ENCODE measurements at places on chromosomes 16 and 17.

DNA sequence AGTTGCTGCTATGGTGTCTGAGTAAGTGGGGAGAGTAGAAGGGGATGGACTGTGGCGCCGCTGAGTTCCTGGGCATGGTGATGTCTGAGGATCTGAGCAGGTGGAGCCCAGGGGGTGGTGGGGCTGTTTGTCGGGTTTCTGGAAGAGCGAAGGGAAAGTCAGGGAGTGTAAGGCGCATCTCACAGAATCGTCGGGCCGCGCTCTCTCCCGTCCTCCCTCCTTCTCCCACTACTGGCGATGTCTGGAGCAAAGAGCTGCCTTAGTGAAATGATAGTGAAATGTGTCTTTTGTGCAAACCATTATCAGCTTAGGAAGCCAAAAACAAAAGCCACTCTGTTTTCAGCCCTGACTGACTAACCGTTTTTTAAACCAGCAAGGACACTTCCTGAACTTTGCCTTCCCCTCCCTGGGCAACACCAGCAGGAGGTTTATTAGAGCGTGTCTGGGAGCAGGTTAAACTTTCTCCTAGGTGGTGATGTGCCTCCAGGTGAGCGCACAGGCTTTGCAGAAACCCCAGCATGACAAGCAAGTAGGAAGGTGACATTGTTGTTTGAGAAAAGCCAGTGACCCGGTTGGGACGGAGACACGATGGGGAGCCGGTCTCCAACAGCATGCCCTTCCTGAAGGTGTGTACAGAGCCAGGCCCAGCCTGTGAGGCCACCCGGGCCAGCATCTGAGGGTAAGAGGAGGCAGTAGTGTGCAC lies 49.1 kb downstream of the RAB11FIP3 start:
- DNase-seq: no peak

DNA sequence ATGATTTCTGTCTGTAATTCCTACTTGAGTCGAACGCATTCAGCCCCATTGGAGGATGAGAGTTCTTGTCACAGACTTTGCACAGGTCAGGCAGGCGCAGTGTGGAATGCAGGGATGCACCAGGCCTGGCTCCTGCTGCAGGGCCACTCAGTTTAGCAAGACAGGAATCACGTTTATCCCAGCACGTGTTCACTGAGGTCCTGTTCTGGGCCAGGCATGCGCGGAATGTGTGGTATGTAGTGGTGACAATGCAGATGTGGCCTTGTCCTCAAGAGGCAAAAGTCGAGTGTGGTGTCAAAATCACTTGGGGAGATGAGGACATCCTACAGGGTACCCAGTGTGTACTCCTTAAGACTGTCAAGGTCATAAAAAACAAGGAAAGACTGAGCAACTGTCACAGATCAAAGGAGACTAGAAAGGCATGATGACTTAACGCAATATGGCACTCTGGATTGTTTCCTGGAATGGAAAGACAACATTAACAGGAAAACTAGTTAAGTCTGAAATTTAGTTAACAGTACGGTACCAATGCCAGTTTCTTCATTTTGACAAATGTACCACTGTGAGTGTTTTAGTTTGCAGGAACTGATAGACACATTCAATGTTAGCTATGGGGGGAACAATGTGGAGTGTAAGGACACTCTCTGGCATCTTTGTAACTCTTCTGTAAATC lies 121.5 kb upstream of the ADAMTS18 start:
- no peak for DNase-seq

DNA sequence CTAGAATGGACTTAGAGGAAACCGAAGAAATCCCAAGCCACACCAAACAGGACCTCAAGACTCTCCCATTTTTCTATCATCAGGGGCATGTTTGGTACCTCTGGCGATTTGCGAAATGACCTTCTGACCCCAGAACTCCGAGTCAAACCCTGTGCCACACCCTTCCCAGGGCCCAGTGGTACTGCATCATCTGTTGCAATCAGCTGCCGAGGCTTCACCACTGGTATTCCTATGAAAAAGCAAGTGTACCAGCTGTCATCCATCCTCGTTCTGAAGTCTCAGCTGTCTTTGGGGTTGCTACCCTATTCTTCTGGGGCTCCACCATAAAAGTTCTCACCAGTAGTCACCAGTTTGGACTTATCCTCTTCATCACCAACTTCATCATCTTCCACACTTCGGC lies 2.3 kb upstream of the RSKR start:
- no peak for DNase-seq

DNA sequence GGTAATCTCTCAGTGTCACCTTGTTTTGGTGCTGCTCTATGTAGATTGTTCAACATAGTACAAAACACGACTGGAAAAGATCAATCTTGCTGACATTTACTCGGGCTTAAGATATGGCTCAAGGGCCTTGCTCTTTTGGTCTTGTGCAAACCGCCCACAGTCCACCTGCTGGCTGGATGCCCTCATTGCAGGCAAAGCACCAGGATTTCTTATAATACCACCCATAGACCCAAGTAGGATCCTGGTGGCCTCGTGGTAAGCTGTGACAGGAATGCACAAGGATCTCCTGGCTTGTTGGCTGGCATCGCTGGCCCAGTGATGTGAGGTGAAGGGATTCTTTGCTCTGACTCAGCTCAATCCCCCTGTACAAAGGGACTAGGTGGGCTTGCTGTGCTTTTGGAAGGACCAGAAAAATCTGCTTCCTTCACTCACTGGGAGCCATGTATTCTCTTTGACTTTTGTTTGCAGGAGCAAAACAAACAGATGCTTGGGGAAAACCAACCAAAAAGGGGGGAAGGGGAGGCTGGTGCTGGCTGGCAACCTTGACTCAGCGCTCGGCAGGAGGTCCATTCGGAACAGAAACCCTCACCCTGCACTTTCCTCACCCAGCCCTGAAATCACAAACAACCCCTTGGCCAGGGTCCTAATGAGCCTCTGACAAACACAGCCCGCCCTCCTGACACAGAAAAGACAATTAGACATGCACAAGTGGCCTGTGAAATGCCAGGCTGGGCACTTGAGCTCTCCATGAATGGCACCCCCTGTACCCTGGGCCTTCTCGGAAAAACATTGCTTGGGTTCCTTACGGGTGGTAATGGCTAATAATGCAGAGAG lies 36.6 kb upstream of the MED9 start:
- peak; percentile 83 for DNase-seq

DNA sequence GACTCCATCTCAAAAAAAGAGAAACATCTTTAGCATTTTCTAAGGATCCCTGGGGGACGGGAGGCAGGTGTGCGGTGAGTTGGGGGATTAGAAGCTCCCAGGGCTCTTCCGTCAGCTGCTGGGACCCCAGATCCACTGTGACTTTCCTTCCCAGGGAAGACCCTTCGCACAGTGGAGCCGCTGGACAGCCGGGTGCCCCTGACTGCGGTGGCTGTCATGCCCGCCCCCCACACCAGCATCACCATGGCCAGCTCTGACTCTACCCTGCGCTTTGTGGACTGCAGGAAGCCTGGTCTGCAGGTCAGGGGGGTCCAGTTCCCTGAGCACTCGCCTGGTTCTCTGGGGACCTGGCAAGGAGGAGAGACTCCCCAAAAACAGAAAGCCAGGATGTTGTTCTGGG lies 7.3 kb upstream of the SERPINF2 start:
- DNase-seq: no peak

DNA sequence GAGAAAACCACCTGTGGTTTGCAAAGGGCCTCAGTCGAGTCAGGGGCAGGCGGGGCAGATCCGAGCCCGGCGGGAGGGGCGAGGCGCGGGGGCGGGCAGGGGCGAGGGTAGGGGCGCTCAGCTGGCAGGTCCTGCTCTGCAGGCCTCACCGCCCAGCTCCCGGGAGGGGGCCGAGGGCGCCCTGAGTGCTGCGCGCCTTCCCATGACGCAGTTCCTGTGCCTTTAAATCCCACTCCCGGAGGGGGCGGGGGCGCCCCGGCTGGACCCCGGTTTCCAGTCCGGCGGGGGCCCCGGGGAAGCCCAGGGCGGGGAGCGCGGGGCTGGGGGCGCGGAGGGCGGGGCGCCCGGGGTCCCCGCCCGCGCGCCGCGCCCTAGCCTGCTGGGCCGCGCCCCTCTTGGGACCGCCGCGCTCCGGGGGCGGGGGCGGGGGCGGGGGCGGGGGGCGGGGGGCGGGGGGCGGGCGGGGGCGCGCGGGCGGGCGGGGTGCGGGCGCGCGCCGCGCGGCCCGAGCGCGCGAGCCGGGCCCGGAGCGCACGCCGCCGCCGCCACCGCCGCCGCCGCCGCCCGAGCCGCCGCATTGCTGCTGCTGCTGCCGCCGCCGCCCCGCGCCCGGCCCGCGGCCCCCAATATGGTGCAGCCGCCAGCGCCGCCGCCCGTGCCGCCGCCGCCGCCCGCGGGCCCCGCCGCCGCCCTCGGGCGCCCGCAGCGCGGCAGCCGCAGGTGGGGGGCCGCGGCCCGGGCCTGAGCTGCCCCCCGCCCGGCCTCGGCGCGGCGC lies at the start of gene JPH3:
Gene JPH3, plus strand, starts transcription at position 508 of the 775 bp plus-strand sequence. CDS start 639 bp downstream, outside the sequence.
- peak; percentile 41 for DNase-seq

GRCh38 chr17:52106072-52106471 lies 52.4 kb downstream of the CA10 start:
- DNase-seq: no peak

DNA sequence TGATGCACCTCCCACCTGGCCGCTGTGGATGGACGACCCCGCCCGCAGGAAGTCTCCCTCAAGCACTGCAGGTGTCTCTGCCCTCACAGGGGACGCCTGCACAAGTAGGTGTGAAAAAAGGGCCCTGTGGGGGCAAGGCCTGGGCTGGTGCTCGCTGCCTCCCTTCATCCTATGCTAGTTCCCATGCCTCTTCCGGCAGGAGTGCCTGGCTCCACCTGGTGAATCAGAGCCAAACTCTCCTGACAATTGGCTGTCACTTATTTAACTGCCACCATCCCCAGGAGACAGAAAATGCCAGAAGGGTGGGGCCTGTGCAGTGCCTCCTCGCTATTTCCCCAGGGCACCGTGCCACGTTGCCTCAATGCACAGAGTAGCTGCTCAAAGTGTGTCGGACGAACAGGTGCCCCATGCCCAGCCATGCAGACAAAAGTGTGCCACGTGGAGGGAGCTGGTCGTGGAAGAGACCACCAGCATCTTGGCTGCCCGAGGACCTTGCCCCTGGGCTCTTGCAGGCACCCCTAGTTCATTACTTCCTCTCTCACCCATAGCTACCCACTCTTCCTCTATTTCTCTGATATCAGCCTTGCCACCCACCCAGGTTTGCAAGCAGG lies 170.7 kb downstream of the SEC14L1 start:
- no peak for DNase-seq

- no peak for DNase-seq
Observed at GRCh38 chr16:85464383-85465305, 148.5 kb upstream of the GSE1 start.

DNA sequence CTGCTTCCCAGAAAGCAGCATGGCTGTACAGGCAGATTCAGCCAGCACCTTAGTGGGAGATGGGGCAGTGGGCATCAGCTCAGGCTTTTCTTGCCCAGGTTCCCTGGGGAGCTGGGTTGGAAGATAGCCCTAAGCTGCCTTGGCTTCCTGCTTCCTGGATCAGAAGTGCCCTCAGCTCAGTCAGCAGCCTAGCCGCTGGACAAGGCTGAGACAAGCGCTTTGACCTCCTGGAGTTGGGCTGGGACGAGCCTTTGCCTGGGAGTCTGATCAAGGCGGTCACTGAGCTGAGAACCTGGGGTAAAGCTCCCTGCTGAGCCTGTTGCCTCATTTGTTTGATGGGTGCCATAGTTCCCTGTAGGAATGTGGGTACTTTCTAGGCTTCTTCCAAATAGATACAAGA lies 190.0 kb downstream of the RAB11FIP4 start:
- no peak for DNase-seq

DNA sequence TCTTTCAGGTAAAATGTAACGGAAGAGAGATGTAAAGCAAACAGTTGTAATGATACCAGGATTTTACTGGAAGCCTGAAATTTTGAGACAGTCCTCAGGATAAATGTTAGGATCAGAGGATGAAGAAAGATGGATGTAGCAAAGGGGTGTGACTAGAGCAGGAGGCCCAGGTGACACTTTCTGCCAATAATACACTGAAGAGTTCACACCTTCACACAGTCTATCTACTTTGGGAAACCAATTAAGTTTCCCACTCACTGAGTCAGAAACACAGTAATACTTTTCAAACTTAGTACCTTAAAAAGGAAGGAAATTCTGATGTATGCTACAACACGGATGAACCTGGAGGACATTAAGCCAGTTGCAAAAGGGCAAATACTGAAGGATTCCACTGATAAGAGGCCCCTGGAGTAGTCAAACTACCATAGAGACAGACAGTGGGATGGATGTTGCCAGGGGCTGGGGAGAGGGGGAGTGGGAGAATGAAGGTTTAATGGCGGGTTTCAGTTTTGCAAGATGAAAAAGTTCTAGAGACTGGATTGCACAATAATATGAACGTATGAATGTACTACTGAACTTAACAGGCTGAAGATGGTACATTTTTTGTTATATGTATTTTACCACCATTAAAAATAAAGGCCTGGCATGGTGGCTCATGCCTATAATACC lies 62.3 kb downstream of the CYTH1 start:
- no peak for DNase-seq
